Activated CD4-positive, alpha-beta T cell treated with anti-CD3 and anti-CD28 coated beads, Interleukin-2, amount 10 ng/mL, durations not matched to agents 24 days and 14 days (primary cell): ENCODE measurements at places on chromosomes 1 and 21. TPM values are rescaled to one million over a fixed set of nuclear protein-coding genes. Genes with fewer than 3 reads are reported as not detected.

DNA sequence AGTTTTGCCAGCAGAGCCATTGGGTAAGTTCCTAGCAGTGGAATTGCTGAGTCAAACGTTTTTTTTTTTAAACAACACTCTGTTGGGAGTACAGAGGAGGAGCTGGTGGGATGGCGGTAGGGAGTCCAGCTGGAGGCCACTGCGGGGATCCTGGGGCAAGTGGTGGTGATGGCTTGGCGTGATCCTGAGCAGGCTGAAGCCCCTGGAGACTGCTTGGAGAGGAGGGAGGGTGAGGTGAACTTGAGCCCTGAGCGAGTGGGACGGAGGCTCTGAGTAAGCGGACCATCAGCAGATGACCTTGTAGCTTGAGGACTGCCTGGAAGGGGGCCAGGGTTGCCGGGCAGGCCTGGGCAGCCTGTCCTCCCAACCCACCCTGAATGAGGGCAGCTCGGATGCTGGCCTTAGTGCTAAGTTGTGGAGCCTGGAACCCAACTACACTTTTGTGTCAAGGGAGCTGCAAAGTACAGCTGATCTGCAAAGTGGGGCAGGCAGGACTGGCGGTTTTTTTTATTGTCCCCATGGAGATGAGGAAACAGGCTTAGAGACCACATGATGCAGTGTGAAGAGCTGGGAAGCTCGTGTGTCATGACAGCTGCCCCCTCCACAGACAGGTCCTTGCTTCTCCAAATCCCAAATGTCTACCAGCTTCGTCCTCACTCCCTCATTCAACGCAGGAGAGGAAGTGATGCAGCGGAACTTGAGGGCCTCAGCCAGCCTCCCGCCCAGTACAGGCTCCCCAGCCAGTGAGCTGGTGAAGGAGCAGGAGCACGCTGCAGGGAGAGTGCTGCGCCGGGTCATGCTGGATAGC, 20.2 kb downstream of the MRPL37 start:
- no peak for DNase-seq

GRCh38 chr1:198417039-198417438, 123.4 kb downstream of the ATP6V1G3 start:
- DNase-seq = no peak

DNA sequence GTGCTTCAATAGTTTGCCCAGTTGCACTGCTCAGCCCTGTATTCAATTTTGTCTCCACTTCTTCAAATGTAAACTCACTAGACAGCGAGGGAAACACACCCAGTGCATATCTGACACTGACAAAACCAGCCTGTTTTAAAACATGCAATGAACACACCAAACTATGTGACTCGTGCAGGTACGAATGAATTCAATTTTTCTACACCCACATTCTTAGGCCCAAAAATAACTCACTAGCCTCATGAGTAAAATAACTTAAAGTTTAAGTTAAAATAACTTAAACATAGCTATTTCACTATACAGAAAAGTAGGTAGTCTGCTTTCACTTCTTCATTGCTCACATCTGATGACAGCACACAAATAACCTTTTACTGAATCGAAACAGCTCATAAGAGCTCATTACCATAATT, 21.1 kb downstream of the TTC13 start:
- no peak for DNase-seq

- no peak for DNase-seq
Measured at GRCh38 chr1:5595531-5596170, 396.6 kb downstream of the NPHP4 start.

- DNase-seq = no peak
Measured at GRCh38 chr1:202151045-202151444, 6.5 kb upstream of the ARL8A start.

DNA sequence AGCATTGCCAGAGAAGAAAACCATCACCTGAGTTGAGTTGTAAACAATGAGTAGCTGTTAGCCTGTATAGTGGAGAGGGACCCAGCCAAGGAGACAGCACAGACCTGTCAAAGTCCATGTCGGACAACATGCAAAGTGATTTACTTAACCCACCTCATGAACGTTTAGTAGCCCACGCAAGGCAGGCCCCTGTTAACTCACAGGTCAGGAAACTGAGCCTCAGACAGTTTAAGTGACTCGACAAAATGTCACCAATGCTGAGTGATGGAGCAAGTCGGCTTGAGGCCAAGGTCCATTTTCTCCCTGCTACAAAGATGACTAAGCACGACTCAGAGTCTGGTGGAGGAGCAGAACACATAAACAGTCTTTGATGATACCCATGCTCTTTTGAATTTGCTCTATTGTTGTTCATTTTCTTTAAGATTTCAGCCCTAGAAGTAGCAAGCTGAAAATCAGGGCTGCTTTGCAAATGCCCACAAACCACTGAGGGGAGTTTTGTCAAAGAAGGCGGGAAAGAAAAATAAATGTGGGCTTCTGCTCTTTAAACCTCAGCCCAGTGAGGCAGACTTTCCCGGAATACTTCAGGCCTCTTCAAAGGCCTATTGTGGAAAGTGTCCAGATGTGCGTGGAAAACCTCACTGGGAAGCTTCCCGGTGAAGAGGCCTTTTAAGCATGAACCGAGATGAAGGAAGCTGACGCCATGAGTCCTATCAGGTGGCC, 83.8 kb upstream of the HOOK1 start:
- DNase-seq = peak; percentile 64

DNA sequence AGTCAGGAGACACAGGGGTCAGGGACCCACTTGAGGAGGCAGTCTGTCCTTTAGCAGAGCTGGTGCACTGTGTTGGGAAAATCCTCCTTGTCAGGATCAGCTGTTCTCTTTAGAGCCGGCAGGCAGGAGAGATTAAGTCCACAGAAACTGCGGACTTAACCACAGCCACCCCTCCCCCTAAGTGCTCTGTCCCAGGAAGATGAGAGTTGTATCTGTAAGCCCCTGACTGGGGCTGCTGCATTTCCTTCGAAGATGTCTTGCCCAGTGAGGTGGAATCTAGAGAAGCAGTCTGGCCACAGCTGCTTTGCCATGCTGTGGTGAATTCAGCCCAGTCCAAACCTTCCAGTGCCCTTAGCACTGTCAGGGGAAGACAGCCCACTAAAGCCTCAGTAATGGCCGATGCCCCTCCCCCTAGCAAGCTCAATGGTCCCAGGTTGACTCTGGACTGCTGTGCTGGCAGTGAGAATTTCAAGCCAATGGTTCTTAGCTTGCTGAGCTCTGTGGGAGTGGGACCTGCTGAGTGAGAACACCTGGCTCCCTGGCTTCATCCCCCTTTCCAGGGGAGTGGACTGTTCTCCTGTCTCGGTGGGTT, 172.8 kb downstream of the ST6GALNAC3 start:
- no peak for DNase-seq

The CTSS gene
- total RNA-seq = 26.9 and 28.3 TPM in 2 replicates

- DNase-seq = no peak
Measured at GRCh38 chr1:90308421-90308820, 313.5 kb downstream of the ZNF326 start.

DNA sequence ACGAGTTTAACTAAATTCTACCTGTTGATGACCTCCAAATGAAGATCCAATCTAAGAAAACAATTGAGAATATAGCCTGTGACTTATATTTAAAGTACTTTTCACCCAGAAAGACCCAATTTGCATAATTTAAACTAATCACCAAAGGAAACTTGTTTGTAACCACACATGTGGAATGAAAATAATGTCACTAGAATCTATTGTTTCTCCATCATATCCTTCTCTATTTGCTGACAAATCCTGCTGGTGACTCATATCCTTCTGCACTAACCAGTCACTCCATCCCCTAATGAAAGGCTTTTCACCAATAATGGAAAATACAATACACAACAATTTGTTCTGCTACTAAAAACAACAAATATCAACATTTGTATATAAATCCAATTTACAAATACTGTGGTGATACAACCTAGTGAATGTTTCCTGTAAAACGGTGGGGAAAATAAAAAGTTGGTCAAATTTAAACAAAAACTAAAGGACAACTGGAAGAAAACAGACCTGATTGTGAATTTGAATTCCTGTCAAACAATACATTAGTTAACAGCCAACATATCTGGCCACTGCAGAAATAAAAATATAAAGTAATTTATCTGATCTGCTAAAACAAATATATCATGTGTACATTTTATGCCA, 6.5 kb downstream of the PTP4A2 start:
- no peak for DNase-seq

The SPSB1 gene
- 4.8 and 6.2 TPM in 2 replicates for total RNA-seq

GRCh38 chr1:16302709-16303627, 49.3 kb downstream of the FBXO42 start:
- DNase-seq = no peak

- no peak for DNase-seq
Measured at GRCh38 chr1:205569411-205570172, 62.2 kb downstream of the ELK4 start.

- DNase-seq = no peak
Measured at GRCh38 chr1:67599085-67599484, 85.9 kb upstream of the GADD45A start.

The S100A7 gene
- total RNA-seq = not detected in 2 replicates

DNA sequence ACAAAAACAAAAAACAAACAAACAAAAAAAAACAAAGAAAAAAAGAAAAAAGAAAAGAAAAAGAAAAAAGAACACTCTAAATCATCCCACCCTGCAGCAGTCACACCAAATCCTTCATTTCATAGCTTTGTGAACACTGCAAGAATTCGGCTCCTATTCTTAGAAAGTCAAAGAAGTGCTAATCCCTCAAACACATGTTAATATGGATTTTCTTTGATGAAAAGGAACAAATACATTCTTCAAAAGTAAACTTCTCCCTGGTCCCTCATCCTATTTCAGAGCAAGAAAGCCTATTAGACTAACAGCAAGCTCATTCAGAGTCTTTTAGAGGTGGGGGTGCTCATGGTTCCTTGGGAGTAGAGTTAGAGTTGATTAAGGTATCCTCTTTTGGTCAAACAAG, 7.2 kb upstream of the MRPL39 start:
- no peak for DNase-seq

DNA sequence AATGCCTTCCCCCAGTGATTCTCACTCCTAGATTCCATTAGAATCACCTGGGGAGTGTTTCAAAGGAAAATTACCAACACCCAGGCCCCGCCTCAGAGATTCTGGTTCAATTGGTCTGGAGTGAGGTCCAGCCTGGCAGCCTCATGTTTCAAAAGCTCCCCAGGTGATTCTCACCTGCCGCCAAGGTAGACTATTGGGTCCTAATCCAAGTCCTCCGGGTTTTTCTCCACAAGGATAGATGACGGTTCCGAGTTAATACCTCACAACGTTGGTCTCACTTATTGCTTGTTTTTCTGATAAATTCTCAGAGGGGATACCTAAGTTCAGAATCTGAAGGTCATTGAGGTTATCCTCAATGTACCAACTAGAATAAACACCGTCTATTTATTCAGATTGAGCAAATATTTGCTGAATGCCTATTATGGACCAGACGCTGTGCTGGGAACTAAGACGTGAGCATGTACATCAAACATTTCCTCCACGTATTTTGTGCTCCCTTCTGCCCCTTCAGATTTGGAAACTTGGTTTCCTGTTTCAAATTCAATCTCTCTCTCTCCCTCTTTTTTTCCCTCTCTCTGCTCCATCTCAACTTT, 97.5 kb downstream of the SEC16B start:
- DNase-seq = no peak
